NCI-H446 treated with DMSO at 0.1 percent for 48 hours (cell line): ENCODE measurements at places on chromosomes 3 and 15.

GRCh38 chr3:133857767-133858166 is 37.9 kb downstream of the RAB6B start:
- DNase-seq = no peak

GRCh38 chr3:159818399-159818798 is 170.2 kb upstream of the IL12A start:
- DNase-seq = no peak

GRCh38 chr3:179503640-179504039 is 52.4 kb upstream of the GNB4 start:
- no peak for DNase-seq

- DNase-seq = no peak
Measured at GRCh38 chr15:77695548-77695947, 62.8 kb upstream of the LINGO1 start.

GRCh38 chr3:107082527-107082926 is 294.7 kb upstream of the CCDC54 start:
- DNase-seq = no peak

DNA sequence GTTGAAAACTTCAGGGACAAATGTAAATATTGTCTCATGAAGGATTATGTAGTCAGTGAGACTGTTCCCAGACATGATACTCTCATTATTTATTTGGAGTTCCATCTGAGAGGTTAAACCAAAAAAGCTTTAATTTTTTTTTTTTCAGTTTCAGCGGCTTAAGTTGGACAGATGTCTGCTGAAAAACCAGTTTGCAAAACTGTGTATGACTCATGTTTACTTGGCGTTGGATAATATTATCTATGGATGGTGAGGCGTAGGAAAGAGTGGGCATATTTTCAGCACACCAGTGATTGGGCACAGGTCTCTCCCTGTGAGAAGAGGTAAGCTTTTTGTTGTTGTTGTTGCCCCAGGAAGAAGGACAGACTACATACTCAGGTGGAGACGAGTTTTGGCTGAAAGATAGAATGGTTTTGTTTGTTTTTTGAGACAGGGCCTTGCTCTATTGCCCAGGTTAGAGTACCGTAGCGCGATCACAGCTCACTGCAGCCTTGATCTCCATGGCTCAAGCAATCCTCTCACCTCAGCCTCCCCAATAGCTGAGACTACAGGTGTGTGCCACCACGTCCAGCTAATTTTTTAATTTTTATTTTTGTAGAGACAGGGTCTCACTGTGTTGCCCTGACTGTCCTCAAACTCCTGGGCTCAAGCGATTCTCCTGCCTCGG is 16.4 kb upstream of the ANXA2 start:
- peak; percentile 66 for DNase-seq

DNA sequence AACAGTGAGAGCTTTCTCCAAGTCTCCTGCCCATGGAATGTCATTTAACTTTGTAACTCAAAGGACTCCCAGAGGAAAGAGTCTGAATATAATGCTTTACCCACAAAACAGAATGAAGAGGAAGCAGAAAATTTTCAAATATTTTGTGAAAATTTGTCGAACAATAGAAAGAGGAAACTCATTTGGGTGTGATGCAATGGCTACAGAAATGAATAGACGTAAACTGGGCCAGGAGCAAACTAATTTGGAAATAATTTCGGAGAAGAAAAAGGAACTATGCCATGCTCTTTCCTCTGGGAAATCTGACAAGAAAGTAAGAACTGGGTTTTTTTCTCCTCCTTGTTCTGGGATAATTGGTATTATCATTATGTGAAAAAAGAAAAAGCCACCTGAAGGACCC is 11.2 kb upstream of the SUMF1 start:
- no peak for DNase-seq

GRCh38 chr3:43289401-43289800 is 3.1 kb downstream of the SNRK start:
- DNase-seq = no peak

GRCh38 chr3:120569222-120570057 is 26.7 kb upstream of the NDUFB4 start:
- no peak for DNase-seq

DNA sequence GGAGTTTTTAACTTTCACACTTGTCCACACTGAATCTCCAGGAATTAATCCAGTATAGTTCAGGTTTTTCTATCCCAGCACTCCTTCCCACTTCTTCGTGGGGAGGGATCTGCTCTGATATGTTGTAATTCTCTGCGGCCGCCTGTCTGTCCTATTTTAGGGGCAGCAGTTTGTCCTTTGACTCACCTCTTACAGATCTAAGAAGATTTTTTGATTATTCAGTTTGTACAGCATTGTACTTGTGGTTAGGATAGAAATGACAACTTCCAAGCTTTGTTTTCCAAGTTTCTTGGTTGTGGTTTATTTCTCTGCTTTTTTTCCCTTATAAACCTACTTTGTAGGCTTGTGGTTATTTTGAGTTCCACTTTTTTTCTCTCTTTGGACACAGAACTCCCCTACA is 601.7 kb downstream of the SI start:
- no peak for DNase-seq

DNA sequence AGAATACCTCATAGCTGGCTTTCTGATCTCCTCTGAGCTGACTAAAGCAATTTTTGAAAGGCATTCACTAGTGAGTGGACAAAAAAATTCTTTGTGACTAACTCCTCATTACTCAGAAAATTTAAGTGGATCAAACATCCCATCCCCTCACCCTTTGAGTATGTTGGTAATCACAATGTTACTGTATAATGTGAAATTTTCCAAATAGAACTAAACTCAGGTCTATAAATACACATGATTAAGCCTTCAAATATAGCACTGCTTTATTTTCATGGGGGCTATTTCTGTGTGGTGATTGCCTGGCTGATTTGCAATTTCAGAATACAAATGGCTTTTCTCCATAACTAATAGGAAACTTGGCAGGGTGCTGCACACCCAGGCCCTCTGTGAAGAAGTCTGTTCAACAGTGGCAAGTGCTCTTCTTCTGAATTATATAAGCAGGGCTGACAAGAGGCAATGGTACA is 45.9 kb upstream of the ACTC1 start:
- peak; percentile 5 for DNase-seq

GRCh38 chr15:25862071-25862471 is 1.1 kb downstream of the ATP10A start:
- DNase-seq = no peak

- no peak for DNase-seq
Measured at GRCh38 chr3:64094713-64095079, 71.4 kb upstream of the PSMD6 start.

DNA sequence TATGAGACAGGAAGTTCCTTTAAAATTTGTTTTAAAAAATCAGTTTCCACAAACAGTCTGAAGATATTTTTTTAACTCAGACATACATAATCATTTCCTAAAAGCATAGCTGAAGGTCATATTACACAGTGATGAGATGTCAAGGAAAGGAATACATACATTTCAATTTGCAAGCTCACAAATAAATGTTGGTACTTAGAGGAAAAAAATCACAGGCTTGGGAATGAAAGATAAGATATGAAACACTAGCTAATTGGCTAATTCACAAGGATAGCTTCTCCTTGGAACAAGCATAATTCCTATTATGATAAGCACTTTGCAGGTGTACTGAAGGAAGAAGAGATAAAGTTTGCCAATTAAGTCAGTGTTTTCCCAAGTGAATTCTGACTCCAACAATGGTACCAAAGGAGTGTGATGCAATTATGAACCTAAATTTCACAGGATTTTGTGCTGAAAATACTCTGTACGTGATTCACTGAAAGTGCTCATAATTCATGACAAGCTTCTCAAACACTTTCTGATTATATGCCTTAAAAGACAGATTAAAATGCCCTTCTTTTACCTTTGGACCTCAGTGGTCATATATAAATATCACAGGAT is 112.4 kb downstream of the FRMD5 start:
- no peak for DNase-seq

- DNase-seq = no peak
Measured at GRCh38 chr15:82871358-82871757, 61.9 kb downstream of the WHAMM start.

DNA sequence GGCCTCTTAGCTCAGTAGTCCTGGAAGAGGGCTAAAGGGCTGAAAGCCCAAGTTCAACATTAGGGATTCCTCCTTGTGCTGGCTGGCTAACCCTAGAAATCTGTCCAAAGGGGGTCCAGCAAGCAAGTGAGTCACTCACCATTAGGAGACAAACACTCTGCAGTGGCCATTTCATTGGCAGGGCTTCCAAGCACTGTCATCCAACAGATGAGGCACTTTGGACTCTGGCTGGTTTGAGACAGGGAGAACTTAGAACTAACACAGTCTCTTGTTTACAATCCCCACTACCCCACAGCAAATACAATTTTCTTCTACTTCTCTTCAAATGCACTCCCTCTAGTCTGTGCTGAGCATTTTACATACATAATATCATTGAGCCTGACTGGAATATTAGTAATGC is 10.1 kb upstream of the WNT5A start:
- DNase-seq = peak; percentile 14

GRCh38 chr3:53028641-53029040 is 17.2 kb downstream of the SFMBT1 start:
- DNase-seq = no peak

DNA sequence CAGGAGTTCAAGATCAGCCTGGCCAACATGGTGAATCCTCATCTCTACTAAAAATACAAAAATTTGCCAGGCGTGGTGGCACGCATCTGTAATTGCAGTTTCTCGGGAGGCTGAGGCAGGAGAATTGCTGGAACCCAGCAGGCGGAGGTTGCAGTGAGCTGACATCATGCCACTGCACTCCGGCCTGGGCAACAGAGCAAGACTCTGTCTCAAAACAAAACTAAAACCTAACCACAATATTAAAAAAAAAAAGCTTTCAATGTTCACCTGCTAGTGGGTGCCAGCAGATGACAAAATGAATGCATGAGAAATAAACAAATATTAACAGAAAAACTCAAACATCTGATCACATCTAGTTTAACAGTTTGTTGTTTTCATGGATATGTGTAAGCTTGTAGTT is 9.0 kb downstream of the SLC24A1 start:
- DNase-seq = no peak

DNA sequence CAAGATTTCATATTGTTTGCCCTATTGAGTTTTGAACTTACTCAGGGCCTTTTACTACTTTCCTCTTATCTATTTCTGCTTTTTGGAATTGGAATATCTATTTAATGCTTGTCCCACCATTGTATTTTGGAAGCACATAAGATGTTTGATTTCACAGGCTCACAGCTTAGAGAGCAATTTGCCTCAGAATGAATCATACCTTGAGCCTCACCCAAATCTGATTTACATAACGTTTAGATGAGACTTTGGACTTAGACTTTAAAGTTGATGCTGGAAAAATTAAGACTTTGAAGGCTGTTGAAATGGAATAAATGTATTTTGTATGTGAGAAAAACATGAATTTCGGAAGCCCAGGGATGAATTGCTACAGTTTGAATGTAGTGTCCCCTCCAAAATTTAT is 458.9 kb downstream of the CNTN6 start:
- no peak for DNase-seq

DNA sequence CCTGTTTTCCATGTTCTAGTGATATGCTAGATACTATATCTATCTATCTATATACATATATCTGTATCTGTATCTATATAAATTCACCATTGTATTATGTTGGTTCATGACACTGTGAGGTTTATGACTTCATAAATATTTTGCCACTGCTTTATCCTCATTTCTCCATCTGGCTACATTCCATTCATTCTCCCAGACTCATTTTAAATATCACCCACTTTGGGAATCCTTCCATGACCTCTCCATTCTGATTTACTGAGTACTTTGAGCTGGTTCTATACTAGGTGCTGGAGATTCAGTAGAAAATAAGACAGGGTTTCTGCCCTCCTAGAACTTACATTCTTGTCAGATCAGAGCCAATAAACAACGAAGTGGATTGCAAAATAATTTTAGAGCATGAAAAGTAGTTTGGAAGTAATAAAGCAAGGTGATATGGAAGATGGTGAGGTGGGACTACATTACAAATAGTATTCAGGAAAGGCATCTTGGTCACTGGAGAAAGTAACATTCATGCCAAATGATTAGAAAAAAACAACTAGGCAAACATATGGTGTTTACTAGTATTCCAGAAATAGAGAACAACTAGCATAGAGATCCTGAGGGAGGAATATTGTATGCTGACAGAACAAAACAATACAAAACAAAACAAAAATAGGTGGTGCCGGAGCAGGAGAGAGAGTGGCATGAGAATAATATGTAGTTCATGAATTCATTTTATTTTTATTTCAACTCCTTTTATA is 11.6 kb upstream of the PLSCR4 start:
- DNase-seq = peak; percentile 15

DNA sequence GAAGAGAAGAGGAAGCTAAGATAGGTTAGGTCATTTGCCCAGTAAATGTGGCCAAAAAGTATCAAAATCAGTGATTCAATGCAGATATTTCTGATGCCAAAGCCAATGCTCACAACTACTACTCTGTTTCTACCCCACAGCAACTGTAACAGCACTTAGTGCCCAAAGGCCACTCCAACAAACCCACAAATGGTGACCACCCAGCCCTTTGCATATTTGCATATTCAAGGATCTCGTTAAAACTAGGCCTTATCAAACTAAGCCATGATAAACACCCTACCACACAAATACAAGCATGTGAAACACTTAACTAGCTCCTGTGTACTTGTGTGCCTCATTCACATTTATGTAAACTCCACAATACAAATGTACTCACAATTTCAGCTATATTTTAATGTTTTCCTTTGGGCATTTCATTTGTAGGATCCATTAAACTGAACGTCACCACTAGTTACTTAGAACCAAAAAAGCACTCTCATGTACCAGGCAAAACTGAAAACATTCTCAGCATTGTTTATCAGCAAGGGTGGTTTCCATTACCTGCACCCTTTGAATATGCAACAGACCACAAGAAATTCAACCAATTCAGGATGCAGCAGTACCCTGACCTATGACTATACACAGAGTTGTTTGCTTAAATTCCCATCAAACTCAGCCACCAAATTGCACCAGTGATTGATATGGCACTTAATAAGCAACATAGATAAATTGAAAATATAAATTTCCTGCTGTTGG is 111.2 kb upstream of the STT3B start:
- DNase-seq = no peak

- no peak for DNase-seq
Measured at GRCh38 chr3:188052169-188053035, 101.6 kb upstream of the LPP start.

DNA sequence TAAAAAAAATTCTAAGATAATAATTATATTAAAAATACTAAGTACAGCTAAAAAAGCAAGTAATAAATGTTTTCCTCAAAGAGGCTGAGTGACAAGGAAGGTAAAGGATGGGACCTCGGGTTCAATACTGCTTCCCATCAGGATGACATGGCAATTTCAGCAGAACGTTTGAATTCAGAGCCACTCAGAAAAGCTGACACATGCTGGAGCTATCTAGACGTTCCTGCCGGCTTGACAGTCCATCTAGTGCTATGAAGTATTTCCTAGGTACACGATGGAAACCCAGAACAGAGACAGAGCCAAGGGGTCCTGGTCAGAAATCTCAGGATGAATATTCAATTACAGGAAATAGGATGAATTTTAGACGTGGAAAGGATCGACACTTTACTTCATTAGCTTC is 361.8 kb downstream of the FGF12 start:
- no peak for DNase-seq

GRCh38 chr3:177448987-177449359 is 251.7 kb upstream of the TBL1XR1 start:
- no peak for DNase-seq

- DNase-seq = no peak
Measured at GRCh38 chr3:186280737-186281136, 81.3 kb downstream of the DGKG start.

GRCh38 chr3:11513817-11514135 is 129.9 kb downstream of the VGLL4 start:
- no peak for DNase-seq
